Hematopoietic multipotent progenitor cell treated with erythropoietin and hydrocortisone succinate and interleukin-3 and kit ligand, for 17 days (in vitro differentiated cells): ENCODE measurements at places on chromosomes 16 and 17.

DNA sequence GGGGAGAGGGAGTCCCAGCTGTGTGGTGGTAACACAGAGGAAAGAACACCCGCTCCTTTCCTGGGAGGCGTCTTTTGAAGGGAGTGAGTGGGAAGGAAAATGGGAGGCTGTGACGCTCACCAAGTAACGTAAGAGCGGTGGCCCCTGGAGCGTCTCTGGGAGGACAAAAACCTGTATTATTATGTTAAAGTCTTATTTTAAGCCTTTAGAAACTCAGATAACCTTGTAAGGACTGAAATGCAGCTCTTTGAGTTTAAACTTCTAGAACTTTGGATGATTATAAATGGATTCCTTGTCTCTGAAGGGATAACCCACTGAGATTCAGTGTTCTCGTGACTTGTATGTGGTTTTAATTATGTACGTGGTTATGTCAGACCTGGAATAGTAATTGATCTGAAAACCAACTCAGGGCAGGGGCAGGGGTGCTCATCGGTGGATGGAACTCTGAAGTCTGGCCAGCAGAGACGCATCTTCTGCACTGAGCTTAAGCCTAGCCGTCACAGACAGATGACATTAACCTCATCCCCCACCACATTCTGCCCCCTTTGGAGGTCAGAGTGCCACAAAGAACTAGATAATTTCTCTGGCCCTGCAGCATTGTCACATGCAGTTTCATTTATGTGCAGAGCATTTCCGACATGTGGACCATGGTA, 41.8 kb upstream of the SLC12A3 start:
- no peak for DNase-seq

GRCh38 chr16:89009343-89010209, 32.6 kb upstream of the CBFA2T3 start:
- peak; percentile 43 for DNase-seq

GRCh38 chr17:51119415-51120356, 982 bp downstream of the SPAG9 start:
- DNase-seq, result peak; percentile 79

GRCh38 chr16:80260906-80261311, 279.9 kb upstream of the DYNLRB2 start:
- no peak for DNase-seq

DNA sequence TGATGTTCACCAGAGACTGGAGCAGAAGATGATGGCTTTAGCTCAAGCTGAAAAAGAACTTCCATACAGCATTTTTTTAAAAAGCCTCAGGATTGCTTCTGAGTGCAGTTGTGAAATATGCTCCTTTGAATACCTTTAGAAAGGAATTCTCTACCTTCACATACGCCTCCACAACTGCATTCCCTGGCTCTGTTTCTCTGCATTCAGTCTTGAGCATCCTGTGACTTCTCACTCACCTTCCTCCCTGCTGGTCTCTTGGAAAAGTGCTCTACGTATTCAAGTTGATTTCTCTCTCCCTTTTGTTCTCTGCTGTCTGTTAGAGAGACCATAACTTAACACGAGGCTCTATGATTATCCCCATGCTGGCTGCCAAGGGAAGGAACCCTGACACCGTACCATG, 34.5 kb downstream of the HS3ST2 start:
- DNase-seq, result no peak

DNA sequence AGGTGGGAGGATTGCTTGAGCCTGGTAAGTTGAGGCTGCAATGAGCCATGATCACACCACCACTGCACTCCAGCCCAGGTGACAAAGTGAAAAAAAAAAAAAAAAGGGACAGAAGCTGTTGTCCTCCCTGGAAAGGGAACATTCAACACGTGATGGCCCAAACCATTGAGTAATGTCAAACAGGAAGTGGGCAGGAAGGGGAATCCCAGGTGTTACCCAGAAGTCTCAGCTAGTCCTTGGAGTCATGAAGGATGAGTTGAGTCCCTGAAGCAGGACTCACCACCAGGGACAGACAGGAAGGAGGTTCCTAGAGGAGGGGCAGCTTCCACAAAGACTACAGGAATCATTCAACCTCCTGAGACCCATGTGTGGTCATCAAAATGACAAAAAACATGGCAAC, 19.8 kb upstream of the CMIP start:
- no peak for DNase-seq

DNA sequence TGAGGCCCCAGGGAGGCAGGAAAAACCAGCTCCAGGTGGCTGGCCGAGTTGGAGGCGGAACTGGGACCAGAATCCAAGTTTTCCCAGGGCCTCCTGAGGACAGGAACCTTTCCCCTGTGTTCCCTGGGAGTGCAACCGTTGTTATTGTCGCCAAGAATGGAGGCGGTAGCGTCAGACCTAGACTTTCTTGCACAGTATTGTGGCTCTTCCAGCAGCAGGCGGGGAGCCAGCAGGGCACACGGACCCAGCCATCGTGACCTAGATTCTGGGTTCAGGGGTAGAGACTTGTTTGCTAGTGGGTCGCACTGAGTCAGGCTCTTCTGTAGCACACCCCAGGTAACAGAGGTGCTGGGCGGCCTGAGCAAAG, 667 bp upstream of the KIF19 start:
- no peak for DNase-seq

DNA sequence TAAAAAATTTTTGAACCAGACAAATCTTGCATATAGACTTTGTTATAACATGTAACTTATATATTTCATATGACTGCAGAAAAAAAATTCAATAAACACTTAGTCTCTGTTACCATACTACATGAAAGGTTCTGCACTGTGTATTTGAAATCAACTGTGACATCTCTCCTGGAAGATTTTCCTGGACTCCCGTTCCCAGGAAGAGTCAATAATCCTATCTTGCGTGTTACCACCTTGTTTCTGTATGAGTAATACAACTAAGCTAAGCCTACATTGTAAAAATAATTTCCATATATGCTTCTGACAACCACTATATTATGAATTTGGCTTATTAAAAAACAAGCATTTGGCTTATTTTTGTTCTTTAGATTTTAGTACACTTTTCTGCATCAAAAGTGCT, 665.6 kb upstream of the SOX9 start:
- DNase-seq, result no peak

- DNase-seq, result no peak
Measured at GRCh38 chr17:45405250-45406086, 27.2 kb downstream of the ARHGAP27 start.

DNA sequence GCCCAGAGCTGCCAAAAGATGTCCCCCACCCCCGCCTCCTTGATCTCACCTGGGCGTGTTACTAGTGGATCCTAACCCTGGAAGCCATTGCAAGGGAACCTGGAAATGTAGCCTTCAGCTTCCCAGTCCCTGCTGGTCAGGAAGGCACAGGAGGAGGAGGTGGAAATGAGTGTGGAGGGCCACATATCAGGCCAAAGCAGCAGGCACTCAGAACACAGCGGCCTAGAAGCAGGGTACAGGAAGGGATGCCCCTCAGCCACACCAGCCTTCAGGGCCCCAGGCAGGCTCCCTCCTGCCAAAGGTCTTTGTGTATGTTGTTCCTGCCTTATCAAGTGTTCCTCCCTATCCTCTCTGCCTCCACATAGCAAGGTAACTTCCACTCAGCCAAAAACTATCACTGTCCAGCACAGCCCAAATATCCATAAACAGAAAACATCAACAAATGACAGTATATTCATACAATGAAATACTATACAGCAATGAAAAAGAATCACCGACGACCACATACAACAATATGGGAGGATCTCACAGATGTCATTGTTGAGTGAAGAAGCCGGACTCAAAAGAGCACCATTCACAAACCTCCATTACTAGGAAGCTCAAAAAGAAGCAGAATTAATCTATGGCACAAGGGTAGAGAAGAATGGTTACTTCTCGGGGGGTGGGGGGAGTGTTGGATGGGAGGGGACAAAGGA, 28.2 kb upstream of the TNFRSF13B start:
- DNase-seq, result no peak

GRCh38 chr17:39090400-39090799, 61.0 kb downstream of the PLXDC1 start:
- DNase-seq, result no peak

DNA sequence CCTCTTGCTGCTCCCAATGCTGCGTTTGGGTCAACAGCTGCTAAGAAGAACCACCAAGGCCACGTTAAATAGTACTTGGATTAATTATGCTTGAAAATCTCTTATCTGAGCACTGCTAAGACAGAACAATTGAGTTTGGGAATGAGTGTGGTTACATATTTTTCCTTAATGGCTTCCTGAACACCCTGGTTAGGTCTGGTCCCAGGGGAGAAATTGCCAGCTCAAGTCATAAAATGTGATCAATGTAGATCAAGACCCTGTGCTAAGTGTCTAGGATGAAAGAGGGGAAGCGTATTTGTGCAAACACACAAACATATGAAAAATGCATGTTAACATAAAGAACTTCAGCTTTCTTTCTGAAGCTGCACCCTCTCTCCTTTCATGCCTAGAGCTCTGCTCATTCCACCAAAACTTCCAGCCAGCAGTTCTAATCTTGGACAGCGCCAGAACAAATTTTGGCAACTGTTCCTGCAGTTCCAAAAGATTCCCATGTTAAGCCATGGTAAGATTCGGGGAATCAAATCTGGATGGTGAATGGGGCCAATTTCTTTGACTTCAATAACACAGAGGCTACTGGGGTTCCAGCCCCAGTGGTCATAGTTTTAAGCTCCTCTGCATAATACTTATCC, 72.0 kb downstream of the ZFHX3 start:
- DNase-seq, result no peak

DNA sequence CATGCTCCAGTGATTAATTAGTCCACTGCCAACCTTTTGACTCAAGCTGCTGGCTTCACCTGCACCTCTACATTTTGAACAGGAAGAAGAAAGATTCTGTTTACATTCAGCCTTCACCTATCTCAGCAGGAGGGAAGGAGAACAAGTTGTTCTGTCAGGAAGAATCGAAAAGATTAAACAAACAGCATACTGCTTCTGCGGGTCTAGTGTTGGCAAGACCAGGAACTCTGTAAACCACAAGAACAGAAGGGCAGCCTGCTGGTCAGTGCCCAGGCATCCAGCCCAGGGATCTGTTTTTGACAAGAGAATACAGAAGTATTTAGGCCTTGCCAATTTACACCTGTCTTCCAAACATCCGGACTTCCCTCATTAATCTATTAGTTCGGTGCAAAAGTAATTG, 189.7 kb downstream of the CHD9NB start:
- DNase-seq, result no peak
